Activated naive CD4-positive, alpha-beta T cell (primary cell): ENCODE measurements at places on chromosomes 2 and 18.

GRCh38 chr18:39346916-39347315, 1781.3 kb upstream of the CELF4 start:
- no peak for DNase-seq

GRCh38 chr2:31675485-31675901, 94.8 kb upstream of the SRD5A2 start:
- DNase-seq, result no peak

DNA sequence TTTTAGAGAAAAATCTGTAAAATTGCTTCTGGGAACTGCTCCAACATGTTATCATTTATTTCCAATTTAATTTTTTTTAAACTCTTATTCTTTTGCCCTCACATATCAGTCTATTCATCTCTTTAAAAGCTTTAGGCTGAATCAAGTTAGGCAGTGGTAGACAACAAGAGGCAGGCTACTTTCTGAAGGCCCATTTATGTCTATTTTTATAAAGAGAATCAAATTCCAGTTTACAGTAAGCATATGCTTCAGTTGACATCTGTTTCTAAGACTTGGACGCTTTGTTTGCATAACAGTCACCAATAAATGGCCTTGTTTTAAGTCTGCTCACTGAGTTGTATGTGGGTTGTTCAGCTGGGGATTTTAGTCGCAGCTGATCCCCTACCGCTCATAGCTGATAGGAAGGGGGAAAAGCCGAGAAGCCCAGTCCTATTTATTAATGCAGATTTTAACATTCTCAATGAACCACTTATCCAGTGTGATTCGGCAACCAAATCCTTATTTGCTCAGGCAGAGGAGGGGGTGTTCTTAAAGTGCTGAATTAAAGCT, 260.4 kb upstream of the SIX3 start:
- no peak for DNase-seq

DNA sequence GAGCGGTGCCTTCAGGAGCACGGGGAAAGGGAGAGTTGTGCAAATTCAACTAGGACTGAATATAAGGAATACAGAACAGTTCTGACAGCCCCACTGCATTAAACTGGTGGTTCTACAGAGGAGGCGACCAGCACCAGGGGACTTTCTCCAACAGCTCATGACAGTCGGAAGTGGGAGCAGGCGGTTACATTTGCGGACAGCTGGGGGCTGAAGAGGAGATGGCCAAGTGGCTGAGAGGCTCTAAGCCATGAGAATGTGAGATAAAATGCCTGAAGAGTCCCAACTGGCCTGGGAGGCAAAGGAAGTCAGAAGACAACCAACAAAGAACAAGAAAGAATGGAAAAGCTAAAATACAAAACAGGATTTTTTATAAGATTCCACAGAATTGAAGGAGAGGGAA, 141.3 kb downstream of the L3MBTL4 start:
- DNase-seq, result no peak

- no peak for DNase-seq
Measured at GRCh38 chr2:11065833-11066485, 89.3 kb upstream of the SLC66A3 start.

- DNase-seq, result no peak
Measured at GRCh38 chr2:119753930-119754321, 5.8 kb upstream of the PTPN4 start.

DNA sequence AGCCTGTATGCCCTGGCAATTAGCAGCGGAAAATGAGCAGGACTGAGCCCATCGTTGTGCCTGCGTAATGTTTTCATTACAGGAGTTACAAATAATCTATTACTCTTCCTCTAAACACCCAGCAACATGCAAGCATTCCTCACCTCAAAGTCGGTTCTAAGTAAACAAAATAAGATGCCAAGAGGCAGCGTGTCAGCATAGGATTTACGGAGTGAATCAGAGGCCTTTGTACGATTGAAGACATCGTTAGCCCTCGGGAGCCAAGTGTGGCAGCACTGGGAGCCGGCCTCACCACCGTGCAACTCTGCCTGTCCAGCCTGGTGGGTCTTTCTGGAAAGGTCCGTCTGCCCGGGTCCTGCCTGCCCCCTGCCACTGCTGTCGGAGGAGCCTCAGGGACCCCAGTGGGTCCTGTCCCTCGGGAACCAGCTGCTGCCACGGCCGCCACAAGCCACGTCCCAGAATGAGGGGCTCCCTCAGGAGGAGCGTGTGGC, 80.1 kb upstream of the CTDP1 start:
- DNase-seq, result no peak

DNA sequence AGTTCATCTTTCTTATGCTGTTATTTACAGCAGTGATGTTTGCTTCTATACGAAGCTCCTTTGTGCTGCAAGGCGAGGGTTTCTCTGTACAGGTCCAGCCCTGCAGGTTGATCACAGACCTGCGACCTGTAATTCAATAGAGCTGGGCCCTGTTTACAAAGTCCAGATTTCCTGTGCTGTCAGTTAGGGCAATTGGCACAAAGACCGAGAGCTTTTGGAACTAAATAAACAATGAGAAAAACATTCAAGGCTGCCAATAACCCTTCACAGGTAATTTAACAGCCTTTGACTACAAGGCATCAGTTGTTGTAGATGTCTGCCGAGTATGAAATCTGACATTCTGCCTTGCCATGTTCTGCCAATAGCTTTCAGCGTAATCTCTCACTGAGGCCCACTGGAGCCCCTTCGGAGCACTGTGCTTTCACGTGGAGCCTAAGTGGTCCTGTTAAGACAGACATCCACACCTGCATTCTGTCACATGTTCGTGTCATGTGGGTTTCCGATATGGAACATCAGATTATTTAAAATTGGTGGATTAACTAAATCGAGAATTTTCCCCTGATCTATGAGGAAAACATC, 232.5 kb downstream of the PTGR3 start:
- DNase-seq, result no peak

GRCh38 chr2:234454433-234454832, 42.4 kb downstream of the ARL4C start:
- no peak for DNase-seq

- DNase-seq, result no peak
Measured at GRCh38 chr2:109188496-109188890, 59.5 kb downstream of the SH3RF3 start.

- no peak for DNase-seq
Measured at GRCh38 chr2:183060571-183061231, 17.8 kb upstream of the DUSP19 start.
